ENCODE measurements at places on chromosomes 3 and 15.
A peak's percentile ranks its signal among the peaks of the same experiment; 100 is the strongest.

DNA sequence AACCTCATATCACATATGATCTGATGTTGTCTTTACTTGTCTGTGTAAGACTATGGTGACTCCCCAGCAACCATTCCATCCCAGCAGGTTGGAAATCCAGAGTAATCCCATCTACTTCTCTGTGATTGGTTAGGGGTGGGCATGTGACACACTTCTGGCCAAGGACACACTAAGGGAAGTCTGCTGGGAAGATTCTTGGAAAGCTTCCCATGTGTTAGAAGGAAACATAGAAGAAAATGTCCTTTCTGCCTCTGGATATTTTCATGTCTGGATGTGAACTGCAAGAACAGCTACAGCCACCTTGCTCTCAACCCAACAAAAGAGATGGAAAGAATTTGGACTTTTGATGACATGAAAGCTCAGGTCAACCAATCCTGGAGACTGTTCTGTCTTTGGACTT lies 2.6 kb upstream of the UBE2Q2 start:
- peak; percentile 44 for DNase-seq

DNA sequence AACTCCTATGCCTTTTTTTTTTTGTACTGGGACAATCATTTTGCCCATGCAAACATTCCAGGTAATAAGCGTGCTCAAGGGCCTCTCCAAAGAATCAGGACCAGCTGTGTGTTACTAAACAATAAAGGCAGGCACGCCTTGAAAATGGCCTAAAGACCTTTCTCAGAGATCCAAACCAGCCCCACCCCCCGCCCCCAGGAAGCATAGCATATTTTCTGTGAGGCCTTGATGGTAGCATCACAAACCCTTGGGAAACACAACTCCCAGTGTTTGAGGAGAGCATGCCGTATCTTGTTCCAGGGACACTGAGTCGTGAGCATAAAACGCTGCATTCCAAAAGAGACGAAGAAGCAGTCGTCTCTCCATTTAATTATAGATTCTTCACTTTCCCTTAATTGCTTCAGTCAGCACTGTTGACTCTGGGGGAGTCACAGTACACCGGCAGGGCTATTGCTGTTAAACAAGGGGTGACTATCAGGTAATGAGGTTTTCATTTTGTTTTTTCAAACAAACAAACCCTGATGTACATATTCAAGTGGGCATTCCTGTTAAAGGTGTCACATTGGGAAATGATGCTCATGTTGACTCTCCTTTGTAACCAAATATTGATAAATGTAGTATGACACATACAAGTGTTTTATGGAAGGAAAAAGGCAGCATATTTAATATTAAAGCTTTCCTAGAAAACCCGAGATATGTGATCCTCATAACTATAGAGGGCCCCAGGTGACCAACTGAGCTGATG lies 4.4 kb upstream of the TPM1 start:
- DNase-seq: no peak

- DNase-seq: no peak
Observed at GRCh38 chr3:149784064-149784704, 8.2 kb downstream of the ANKUB1 start.

DNA sequence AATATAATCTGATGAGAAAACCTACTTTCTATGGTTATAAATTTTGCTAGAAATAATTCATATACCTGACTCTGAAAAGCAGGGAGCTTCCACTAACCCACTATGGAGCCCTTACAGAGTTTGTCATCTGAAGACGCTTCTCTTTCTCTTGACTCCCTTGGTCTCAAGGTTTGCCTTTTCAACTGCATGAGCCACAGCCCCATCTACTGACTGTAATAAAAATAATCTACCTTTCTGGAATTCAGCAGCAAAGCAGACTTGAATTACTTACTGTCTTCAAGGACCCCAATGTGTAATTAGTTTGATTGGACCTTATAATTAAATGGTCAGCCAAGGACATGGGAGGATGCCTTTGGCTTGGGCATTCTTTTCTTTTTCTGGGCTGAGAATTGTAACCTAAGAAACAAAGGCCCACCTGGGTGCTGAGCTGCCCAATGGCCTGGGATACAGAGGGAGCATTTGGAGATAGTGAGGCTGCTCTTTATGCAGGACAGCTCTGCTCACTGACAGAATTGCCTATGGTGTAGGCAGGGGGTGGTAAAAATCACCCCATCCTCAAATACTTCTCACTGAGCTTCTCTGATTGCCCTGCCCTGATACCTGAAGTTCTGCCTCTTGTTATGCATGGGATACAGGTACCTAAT lies 178.6 kb upstream of the TRIM42 start:
- no peak for DNase-seq

DNA sequence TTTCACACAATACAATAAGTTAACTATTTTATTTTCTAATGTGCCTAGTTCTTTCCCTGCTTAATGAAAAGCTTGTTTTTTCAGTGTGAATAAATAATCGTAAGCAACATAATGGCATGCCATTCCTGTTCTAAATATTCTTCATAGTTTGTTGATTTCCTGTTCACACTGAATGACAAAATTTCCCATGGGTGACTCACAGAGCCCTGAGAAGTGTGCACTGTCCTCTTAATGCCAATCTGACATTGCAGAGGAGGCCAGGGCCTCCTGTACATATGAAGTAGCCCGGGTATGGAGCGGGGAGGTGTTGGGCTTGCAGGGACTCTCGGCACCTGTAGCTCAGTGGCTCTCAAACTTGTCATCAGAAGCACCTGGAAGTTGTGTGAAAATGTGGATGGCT lies 24.3 kb downstream of the CCR3 start:
- no peak for DNase-seq

DNA sequence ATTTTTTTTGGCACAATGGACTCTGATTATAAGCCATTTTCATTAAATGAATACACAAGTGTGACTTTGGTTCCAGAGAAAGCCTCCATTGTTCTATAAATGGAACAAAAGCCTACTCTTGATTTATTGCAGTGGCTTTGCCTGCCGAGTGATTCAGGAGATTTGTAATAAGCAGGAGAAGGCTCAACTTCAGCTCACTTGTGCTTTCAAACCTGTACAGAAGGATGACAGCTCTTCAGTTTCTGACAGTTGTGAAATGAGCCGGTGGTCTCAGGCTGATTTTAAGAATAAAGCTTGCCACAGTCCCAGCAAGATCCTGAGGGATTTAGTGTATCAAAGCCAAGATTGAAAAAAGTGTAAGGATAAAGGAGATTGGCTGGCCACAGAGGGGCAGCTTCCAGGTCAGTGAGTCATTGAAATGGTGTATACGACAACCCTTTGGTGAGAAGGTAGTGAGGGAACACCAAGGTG lies 438.8 kb upstream of the TGFBR2 start:
- no peak for DNase-seq

DNA sequence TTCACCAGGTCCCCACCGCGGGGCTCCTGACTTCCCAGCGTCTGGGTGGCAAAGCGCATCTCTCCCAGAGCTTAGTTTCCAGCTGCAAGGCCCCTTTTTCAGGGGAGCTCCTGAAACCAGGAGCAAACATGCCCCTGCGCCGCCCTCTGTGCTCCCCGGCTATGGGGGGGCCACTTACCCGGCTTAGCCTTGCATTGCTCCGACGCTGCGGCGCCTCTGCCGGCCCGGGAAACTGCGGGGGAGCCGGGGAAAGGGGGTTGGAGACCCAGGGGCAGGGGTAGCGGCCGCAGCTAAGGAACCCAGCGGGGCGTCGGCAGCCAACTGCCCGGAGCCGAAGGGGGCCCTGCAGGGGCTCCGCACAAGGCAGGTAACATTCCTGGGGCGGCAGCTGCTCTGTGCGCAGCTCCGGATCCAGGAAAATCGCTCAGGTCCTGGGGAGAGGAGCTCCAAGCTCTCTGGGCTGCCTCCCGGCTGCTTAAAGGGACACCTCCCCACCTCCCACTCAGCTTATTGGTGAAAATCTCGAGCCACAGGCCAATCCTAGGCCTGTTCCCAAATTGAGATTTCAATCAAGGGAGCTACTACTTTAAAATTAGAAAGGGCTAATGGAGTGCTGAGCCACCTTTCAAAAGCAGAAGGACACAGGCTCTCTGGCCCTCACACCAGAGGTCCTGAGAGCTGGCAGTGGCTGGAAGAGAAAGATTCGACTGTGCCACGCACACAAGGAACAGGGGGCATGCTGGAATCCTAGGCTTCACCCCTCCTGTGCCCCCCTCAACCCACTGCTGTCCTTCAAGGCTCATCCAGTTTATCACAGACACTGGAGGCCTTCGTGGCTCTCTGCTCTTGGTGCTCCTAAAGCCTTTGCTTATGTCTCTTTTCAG lies 42.7 kb upstream of the PRICKLE2 start:
- peak; percentile 54 for DNase-seq

GRCh38 chr15:66565741-66566144 lies at the start of gene LCTL:
Gene LCTL (minus strand): TSS chr15:66565998. CDS start chr15:66565365, 633 bp downstream.
- DNase-seq: no peak

- no peak for DNase-seq
Observed at GRCh38 chr3:51276046-51276445, 109.0 kb upstream of the MANF start.

DNA sequence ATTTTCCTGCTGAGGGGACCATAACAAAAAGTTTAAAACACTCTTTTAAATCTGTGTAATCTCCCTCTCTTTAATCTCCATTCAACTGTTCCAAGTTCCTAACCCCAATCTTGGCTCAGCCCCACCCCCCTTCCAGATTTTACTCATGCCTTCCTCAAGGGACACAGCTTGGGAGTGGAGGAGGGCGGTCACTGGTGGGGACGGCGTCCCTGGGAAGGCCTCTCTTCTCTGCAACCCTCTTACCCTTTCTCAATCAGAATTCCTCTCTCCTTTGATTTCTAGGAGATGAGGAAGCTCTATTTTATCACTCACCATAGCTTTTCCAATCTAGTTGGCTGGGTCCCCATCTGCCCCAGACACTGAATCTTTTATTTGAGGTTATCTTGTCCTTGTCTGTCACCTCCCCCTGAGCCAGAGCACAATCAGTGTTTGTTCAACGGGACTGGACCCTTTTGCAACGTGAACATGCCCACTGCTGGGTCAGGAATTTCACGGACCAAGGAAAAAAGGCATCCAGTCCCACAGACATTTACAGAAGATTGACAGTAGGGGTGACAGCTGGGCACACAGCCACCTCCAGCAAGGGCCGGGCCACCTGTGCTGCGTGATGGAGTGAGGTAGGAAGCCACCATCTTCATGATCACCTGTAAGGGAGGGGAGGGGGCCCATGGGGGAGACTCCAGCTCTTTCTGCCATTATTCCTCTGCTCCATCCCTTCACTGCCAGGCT lies 84.0 kb upstream of the HERC1 start:
- no peak for DNase-seq

DNA sequence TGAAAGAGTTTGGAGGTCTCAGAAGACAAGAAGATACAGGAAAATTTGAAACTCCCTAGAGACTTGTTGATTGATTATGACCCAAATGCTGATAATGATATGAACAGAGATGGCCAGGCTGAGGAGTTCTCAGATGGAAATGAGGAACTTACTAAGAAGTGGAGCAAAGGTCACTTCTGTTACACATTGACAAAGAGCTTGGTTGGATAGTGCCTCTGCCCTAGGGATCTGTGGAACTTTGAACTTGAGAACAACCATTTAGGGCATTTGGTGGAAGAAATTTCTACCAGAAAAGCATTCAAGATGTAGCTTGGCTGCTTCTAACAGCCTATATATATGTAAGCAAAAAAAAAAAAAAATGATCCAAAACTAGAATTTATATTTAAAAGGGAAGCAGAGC lies 48.9 kb upstream of the NAALADL2 start:
- DNase-seq: no peak

- DNase-seq: no peak
Observed at GRCh38 chr3:72145506-72146380, 360.8 kb upstream of the PROK2 start.

DNA sequence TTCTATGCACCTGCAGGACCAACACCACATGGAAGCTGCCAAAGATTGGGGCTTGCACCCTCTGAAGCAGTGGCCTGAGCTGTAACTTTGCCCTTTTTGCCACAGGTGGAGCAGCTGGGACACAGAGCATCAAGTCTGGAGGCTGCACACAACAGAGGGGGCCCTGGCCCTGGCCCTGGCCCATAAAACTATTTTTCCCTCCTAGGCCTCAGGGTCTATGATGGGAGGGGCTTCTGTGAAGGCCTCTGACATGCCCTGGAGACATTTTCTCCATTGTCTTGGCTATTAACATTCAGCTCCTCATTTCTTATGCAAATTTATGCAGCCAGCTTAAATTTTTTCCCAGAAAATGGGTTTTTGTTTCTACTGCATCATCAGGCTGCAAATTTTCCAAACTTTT lies 335.5 kb downstream of the ARPP21 start:
- no peak for DNase-seq

DNA sequence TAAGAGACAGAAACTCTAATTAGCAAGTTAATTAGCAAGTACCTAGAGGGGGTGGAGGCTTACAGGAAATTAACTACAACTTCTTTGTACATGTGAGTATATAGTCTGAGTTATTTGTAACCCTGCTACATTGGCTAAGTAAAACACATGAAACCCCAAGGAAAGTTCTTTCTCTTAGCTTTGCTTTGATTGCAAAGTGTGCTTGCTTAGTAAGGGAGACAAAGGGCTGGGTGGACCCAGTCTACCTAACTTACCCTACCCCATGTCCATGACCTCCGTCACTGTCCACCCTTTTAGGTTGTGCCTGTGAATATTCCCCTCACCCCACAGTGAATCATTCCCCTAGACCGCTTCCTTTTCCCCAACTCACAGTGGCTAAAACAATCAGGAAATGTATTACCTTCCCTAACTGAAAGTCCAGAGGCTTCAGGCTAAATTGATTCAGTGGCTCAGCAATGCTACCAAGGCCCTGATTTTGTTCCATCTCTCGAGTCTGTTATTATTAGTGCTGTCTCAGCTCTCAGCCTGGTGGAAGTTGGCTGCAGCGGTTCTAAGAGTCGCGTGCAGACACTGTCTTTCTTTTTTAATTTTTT lies 31.1 kb upstream of the RYR3 start:
- DNase-seq: no peak

All from ovary (tissue), 10 donors.